ENCODE measurements at places on chromosomes 5 and 9. TPM values are rescaled to one million over a fixed set of nuclear protein-coding genes. Genes with fewer than 3 reads are reported as not detected.

The FAM221B gene
- not detected for total RNA-seq

The STPG3 gene
- total RNA-seq: 0.69 TPM

The SKP1 gene
- total RNA-seq: 478 TPM

The NOL6 gene
- total RNA-seq: 12.7 TPM

The TAF1L gene
- not detected for total RNA-seq

The CNTLN gene
- total RNA-seq: 4.2 TPM

The IFNA2 gene
- not detected for total RNA-seq

The GFRA3 gene
- 0.72 TPM for total RNA-seq

Data from left ventricle myocardium superior (tissue), 1 donor.